ENCODE measurements at places on chromosomes 3 and 15.
A peak's percentile ranks its signal among the peaks of the same experiment; 100 is the strongest.

- peak; percentile 30 for DNase-seq
Measured at GRCh38 chr3:14248849-14249523, 70.4 kb downstream of the LSM3 start.

DNA sequence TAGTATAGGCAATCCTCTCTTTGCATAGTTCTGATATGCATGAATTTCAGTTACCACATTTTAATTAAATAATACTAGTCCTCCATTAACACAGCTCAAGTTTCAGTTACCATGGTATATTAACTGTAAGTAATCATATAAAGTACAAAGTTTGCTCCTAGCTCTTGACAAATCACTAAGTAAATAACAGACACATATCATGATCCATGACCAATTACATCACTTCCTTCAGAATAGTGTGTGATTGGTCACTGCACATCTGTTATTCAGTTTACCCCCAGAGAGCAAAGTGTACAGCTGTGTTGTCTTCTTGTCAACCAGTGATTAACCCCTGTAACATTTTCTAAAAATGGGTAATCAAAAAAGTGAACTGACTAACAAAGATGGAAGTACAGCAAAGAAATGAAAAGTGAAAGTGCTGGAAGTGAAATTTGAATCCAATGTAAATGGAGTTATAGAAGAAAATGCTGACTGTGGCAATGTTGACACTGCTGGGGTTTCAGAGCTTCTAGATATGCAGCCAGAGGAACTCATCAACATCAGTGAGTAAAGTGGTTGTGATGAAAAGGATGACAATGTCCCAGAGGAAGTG, 30.2 kb upstream of the LEKR1 start:
- DNase-seq = no peak

GRCh38 chr3:154931484-154931883, 148.6 kb upstream of the MME start:
- DNase-seq = peak; percentile 53

DNA sequence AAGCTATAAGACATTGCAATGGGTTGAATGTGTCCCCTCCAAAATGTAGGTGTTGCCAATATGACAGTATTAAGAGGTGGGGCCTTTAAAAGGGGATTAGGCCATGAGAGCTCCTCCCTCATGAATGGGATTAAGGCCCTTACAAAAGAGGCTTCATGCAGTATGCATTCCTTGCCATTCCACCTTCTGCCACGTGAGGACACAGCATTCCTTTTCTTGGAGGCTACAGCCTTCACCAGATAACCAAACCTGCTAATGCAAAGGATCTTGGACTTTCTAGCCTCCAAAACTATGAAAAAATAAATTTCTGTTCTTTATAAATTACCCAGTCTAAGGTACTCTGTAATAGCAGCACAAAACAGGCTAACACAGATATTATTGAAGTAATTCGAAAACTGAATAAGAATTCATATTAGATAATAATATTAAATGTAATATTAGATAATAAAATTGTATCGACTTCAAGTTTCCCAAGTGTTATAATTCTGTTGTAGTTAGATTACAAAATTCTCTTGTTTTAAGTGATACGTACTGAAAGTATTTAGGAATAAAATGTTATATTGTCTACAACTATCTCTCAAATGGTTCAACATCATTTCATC, 29.4 kb upstream of the ATP8B4 start:
- DNase-seq = peak; percentile 33

DNA sequence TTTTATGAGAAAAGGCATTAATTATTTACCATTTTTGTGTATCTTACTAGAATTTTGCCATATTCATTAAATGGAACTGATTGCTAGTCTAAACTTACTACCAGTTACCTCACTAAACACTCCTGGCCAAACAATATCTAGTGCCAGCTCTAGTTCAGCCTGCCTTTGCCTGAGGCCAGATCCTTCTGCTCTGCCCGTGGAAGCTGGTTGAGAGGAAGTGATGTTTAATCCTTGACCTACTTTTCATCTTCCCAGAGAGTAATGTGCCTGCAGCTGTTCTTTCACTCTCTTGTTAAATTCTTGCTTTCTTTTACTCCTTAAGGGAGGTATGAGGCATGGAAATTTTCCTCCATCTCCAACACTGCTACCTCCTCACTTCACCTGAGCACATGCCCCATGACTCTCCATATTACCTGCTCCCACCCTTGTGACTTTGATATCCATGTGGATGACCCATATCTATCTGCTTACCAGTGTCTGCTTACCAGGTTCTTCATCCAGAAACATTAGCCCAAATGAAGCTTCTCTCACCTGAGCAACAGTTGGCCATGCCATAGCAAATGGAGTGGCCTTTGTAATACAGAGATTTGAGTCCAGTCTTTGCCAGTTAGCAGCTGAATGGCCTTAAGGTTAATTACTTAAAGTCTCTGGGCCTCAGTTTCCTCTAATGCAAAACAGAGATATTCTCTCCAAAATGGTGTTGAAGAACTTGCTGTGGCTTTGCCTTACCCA, 53.4 kb downstream of the UBE2E1 start:
- DNase-seq = no peak

DNA sequence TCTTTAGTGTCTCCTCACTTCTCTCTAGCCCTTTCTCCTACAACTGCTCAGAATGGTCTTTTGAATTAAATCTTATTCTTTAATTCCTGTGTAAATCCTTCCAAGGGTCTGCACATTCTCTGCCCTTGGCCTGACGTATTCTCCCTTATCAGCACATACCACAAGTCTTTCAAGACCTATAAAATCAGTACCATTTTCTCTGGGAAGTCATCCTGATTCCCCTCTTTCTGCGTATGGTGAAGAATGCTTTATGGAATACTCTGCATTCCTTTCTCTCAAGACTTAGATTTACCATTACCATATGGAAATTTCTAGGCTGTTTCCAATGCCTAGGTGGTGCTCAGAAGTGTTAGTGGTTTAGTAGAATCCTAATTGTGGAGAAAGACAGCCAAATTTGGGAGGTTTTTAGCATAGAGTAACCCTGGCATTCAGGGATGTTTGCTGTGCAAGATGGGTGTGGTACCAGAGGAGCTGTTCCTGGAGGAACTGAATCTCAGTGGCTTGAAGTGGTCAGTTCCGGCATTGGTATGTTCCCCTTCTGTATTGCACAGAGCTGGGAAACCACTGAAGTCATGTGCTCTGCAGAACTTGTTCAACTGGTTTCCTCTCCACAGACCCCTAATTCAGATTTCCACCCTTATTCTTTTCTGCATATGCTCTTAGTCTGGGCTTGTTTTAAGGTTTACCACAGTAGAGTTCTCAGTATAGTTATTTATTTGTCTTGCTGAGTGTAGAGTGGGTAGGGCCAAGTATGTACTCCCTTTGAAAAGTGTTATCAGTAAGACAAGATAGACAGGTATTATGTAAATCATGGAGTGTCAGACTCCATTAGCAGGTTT, 24.5 kb downstream of the IQGAP1 start:
- no peak for DNase-seq

DNA sequence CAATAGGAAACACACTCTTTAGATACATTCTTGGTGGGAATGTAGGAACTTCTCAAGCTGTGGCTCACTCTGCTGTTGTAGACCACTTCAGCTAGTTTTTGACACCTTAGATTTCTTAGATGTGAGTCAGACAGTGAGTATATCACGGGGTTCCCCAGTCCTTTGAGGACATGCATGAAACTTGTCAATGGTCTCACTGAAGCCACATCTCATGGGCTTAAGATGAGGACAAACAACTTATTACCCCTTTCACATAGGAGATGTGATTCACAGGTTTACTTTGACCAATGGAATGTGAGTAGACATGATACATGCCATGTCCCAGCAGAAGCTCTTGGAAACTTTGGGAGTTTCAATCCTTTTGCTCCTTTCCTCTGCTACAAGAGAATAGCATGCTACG, 325.5 kb downstream of the CHST2 start:
- DNase-seq = no peak
